ENCODE measurements at places on chromosomes 6 and 20.

DNA sequence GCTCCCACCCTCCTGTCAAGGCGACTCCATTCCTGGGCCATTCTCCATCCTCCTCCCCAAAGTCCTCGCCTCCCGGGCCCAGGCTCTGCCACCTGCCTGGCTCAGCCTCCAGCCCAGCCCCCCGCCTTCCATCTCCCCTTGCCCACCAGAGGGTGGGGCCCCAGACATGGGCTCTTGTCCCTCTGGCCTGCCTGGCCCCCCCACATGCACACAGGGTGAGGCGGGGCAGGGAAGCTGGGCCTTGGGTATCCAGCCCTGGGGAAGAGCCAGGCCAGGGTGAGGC lies 95.2 kb downstream of the YTHDF1 start:
- no peak for DNase-seq

DNA sequence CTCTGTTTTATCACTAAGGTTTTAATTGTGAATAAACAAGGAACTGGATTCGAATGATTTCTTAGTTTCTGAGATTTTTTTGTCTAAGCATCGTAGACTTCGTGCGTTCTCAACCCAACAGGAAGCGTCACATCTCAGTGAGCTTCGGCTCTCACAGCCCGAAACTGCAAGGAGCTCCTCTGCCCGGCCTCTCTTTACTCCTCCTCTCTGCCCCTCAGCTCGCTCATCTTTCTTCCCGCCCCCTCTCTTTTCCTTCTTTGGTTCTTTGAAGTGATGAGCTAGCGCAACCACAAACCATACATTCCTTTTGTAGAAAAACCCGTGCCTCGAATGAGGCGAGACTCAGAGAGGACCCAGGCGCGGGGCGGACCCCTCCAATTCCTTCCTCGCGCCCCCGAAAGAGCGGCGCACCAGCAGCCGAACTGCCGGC lies 480 bp upstream of the NT5E start:
- no peak for DNase-seq

DNA sequence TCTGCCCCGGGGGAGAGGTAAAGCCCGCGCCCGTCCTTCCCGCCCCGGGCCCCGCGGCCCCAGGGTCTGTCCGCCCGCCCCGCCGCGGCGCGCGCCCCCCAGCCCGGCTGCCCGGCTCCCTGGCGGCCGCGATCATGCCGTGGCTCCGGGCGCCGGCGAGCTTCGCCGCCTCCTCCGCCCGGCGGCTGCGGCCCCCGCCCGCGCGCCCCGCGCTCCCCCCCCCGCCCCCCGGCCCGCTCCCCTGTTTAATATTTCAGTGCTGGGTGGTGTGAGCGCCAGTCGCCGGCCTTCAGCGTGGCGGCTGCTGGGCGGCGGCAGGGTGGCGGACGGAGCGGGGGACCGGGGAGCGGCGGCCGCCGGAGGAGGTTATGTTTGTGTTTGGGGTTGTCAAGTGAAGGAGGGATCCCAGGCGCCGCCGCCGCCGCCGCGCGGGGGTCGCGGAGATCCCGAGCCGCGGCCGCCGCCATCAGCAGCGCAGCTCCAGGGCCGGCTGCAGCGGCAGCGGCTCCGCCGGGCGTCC lies at the start of gene HIVEP1:
TSS of gene HIVEP1 (plus strand) at position 275 of the 520 bp plus-strand sequence. CDS start 3,317 bp downstream, outside the sequence.
- no peak for DNase-seq

GRCh38 chr6:4676016-4676415 lies 100.2 kb upstream of the CDYL start:
- no peak for DNase-seq

DNA sequence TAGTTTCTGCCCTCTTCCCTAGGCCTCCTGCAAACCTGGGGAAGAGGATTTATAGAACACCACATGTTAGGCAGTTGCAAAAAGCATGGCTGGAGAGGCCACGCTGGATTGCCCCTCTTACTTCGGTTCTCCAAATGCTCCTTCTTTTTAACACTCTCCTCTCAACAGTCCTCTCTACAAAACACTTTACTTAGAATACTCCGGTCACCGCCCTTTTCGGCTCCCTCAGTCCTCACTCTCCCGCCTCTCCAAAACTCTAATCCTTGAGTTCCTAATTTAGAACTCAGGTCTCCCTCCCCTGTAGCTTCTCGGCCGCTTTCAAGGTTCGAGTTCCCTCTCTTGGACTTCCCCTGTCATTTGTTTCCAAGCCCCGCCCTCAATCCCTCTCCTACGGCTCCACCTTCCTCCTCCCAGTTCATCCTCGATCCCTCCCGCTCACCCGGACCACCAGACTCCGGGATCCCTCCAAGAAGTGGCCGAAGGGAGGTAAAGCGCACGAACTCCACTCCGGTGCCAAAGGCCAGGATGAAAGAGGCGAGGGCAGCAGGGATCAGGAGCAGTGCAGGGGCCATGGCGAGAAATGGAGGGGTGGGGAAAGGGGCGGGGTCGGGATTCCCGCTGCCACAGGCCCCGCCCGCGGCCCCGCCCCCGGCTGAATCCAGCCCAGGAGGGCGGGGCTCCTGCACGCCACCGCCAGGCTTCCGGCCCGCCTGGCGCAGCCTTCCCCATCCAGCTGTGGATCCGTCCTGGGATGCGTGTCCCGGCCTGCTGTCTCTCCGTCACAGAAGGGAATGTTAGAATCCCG lies at the start of gene NRM:
TSS of gene NRM (minus strand) at position 582 of the 805 bp plus-strand sequence. CDS start at position 572, 10 bp downstream.
- DNase-seq: no peak

DNA sequence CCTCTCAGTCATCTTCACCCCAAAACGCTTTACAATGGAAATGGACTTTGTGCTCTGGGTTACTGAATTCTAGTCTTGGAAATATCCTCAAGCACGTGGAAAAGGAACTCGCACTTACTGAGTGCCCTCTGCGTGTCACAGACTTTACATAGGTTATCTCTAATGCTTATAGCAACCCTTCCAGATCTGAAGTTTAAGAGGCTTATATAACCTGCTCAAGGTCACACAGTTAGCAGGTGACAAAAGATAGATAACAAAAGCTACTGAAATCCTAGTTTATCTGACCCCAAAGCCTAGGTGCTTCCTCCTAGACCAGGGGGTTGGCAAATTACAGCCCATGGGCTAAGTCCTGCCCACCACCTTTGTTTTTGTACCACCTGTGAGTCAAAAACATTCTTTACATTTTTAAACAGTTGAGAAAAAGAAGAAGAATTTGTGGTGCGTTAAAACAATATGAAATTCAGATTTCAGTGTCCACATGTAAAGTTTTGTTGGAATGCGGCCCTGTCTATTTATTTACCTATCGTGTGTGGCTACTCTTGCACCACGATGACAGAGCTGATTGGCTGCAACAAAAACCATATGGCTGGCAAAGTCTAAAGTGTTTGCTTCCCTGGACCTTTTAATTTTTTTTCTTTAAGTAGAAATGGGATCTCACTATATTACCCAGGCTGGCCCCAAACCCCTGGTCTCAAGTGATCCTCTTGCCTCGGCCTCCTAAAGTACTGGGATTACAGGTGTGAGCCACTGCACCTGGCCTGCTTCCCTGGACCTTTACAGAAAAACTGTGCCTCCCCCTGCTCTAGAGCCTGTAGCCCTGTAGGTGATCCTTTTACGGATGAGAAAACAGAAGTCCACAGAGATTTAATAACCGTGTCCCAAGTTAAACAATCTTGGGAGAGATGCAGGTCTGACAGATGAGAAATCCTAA lies 110.2 kb upstream of the RREB1 start:
- DNase-seq: no peak

GRCh38 chr6:149717255-149717587 lies 680 bp downstream of the LATS1 start:
- DNase-seq: no peak

GRCh38 chr6:90119618-90120017 lies 177.0 kb downstream of the BACH2 start:
- no peak for DNase-seq

DNA sequence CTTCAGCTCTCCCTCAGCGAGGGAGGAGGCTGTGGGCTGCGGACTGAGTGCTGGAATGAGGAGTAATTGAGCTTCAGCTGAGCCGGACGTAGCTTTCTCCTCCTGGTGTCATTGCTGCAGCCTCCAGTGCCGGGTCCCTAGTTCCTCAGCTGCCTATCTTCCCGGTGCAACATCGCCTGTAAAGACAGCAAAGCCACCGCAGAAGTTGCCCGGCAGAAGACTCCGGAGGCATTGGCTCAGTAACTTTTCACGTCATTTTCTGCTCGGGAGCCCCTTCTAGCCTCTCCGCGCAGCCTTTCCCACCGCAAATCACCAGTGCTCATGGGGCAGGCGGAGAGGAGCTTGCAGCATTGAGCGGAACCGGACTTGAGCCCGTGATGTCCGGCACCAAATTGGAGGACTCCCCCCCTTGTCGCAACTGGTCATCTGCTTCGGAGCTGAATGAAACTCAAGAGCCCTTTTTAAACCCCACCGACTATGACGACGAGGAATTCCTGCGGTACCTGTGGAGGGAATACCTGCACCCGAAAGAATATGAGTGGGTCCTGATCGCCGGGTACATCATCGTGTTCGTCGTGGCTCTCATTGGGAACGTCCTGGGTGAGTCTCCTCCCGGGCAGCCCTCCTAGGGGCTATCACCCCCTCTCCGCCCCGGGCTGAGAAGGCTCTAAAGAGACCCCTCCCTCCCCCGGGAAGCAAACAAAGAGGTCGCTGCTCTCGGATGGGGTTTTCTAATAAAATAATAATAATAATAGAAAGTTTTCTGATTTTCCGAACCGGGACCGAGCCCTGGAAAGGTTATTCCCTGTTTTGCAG lies at the start of gene HCRTR2:
TSS of gene HCRTR2 (plus strand) at position 305 of the 816 bp plus-strand sequence. CDS start at position 378, 73 bp downstream.
- DNase-seq: no peak

GRCh38 chr20:61901392-61902220 lies 164.1 kb downstream of the TAF4 start:
- DNase-seq: no peak

- no peak for DNase-seq
Measured at GRCh38 chr6:18988636-18989035, 601.5 kb downstream of the RNF144B start.

DNA sequence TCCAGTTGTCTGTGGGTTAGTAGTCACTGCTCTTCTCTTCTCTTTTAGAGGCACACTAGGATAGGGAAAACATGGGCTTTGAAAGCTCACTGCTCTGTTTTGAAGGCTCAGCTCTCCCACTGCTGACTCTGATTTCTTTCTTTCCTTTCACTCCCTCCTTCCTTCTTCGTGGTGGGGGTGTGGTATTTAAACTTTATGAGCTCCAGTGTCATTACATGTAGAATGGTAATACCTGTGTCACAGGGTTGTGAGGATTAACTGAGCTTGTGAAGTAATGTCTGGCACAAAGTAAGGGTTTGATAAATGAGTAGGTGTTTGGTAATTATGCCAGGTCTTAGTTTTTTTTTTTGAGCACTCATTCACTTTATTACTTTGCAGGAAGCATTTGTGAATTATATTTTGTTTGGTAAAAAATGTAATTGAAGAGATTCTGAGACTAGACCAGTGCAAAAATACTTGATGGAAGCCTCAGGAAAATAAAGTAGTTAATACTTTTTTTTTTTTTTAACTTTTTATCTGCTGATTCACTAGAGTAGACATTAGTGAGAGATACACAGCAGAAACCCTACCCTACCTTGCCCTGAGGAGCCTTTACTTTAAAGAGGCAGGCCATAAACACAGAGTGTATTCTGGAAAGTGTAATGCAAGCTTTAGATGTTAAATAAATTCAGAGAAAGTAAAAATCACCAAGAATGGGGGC lies 17.3 kb downstream of the SMAP1 start:
- DNase-seq: no peak

All from esophagus squamous epithelium (tissue), 5 donors.